ENCODE measurements at places on chromosomes 4 and X.

- peaks cover 6% of the 10 kb centered on the region for H3K36me3 ChIP-seq
- DNase-seq: no peak
- peaks cover 58% of the 10 kb centered on the region for H3K4me1 ChIP-seq
- no peak overlapping the region for H3K4me3 ChIP-seq
- H3K27me3 ChIP-seq: no peaks in the 10 kb centered on the region
- no peak overlapping the region for H3K27ac ChIP-seq
Observed at GRCh38 chr4:128837679-128838078, 28.2 kb downstream of the JADE1 start.

DNA sequence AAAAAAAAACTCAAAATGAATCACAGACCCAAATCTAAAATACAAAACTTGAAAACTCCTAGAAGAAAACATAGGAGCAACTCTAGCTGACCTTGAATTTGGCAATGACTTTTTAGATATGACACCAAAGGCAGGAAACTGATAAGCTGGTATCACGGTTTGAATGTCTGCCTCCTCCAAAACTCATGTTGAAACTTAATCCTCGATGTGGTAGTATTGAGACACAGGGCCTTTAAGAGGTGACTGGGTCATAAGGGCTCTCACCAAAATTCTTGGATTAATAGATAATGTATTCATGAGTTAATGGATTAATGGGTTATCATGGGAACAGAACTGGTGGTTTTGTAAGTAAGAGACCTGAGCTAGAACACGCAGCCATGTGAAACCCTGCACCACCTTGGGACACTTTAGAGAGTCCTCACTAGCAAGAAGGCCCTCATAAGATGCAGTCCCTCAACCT is 40.5 kb downstream of the FRYL start:
- no peak overlapping the region for H3K4me3 ChIP-seq
- no peaks in the 10 kb centered on the region for H3K27me3 ChIP-seq
- H3K4me1 ChIP-seq: peaks cover 22% of the 10 kb centered on the region
- no peak for DNase-seq

GRCh38 chrX:55326985-55327384 is 62.3 kb upstream of the PAGE3 start:
- peak overlapping the region; percentile 44 for H3K27ac ChIP-seq
- no peaks in the 10 kb centered on the region for H3K36me3 ChIP-seq
- no peaks in the 10 kb centered on the region for H3K27me3 ChIP-seq
- H3K4me1 ChIP-seq: no peaks in the 10 kb centered on the region
- no peak overlapping the region for H3K4me3 ChIP-seq

DNA sequence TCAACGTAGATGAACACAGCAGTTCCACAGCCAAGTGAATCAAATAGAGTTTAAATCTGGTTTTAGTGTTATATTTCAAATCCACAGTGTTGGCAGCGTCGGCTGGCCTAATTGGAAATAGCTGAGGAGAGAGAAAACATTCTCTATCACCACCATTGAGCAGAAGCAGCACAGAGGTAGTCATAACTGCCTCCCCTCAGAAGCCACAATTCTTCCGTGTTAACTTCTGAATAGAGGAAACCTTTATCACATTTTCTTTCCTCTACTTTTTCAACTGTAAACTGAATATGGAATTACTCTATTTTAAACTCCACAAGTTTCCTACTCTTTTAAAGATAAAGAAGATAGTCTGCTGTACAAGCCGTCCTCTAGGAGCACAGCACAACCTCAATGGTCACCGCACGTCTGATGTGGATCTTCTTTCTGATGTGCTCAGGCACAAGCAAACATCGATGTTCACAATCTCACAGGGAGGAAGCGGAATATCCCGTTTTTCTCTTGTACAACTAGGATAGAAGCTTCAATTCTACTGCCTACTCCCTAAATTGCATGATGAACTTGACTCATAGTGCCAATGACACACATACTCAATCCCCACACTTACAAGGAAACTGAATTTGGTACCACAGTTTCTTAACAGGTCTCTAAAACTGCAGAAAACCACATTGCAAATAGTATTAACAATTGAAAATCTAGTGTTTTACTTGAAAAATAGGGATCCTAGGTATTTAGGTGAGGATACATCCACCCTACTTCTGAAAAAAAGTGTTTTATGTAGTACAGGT is 217.8 kb upstream of the ETNPPL start:
- no peaks in the 10 kb centered on the region for H3K4me1 ChIP-seq
- H3K4me3 ChIP-seq: no peak overlapping the region
- DNase-seq: no peak
- H3K36me3 ChIP-seq: no peaks in the 10 kb centered on the region
- H3K27ac ChIP-seq: no peak overlapping the region
- no peaks in the 10 kb centered on the region for H3K27me3 ChIP-seq

- H3K4me3 ChIP-seq: no peak overlapping the region
- no peak for DNase-seq
- no peaks in the 10 kb centered on the region for H3K36me3 ChIP-seq
- H3K27ac ChIP-seq: peak overlapping the region; percentile 50
- no peaks in the 10 kb centered on the region for H3K27me3 ChIP-seq
Observed at GRCh38 chr4:140243278-140243753, 89.3 kb upstream of the MAML3 start.
